Mesenchymal stem cell (in vitro differentiated cells and primary cell): ENCODE measurements at places on chromosomes 16 and 17.

DNA sequence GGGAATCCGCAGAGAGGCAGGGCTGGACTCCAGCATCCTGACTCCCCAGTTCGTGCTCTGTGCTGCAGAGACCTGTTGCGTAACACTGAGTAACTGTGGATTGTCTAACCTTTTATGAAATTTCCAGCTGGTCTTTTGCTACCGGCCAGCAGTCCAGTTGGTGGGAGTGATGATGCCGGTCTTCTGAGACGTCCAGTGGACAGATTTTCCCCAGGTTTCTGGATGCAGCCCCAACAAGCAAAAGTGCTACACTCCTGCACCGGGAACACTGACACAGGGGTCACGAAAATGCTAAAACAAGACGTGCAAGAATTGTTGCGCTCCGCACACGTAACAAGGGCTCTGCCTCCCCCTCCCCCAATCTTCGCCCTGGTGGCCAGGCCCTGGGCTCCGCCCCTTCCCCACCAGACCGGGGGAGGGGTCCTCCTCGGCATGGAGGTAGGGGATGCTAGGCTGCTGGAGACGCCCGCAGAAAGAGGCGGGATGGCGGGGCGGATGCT, 701 bp upstream of the MRC2 start:
- DNase-seq, result peak; percentile 93

DNA sequence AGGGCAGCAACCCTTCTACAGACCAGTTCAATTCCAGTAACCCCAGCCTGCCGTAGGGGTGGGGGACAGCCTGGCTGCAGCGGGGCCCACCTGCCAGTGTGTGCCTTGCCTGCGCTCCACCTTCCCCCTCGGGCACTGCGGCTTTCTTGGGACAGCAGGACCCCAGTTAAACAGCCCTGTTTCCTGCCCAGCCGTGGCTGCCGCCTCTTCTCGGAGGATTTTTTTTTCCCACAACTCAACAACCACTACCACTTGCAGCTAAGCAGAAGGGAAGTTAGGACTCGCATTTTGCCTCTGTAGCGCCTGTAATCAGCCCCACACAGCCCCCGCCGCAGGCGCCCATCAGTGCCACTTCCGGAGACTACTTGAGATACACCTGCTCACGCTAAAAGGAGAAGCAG, 76.1 kb downstream of the RAI1 start:
- no peak for DNase-seq

GRCh38 chr17:17151962-17152361, 54.2 kb downstream of the PLD6 start:
- peak; percentile 93 for DNase-seq

GRCh38 chr16:73965591-73965990, 331.0 kb upstream of the PSMD7 start:
- DNase-seq, result no peak

DNA sequence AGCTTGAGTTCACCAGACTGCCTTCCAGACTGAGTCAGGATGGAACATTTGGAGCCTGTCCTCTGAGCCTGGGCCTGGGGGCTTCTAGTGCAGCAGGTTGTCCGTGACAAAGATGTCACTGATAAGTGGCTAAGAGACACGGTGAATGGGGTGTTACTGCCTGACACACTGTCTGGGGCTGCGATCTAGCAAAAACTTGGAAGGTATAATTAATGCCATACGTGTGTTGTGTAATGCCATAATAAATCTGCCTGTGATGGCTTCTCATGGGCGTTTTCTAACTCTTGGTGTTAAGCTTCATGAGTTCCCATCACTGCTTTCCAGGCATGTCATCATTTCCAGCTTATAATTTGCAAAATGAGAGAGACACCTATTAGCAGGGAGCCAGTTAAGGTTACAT, 215.4 kb downstream of the UTP18 start:
- no peak for DNase-seq

- no peak for DNase-seq
Measured at GRCh38 chr16:72023962-72024361, 15.4 kb downstream of the DHODH start.

- no peak for DNase-seq
Measured at GRCh38 chr17:28267720-28268609, 51.0 kb upstream of the TMEM97 start.

DNA sequence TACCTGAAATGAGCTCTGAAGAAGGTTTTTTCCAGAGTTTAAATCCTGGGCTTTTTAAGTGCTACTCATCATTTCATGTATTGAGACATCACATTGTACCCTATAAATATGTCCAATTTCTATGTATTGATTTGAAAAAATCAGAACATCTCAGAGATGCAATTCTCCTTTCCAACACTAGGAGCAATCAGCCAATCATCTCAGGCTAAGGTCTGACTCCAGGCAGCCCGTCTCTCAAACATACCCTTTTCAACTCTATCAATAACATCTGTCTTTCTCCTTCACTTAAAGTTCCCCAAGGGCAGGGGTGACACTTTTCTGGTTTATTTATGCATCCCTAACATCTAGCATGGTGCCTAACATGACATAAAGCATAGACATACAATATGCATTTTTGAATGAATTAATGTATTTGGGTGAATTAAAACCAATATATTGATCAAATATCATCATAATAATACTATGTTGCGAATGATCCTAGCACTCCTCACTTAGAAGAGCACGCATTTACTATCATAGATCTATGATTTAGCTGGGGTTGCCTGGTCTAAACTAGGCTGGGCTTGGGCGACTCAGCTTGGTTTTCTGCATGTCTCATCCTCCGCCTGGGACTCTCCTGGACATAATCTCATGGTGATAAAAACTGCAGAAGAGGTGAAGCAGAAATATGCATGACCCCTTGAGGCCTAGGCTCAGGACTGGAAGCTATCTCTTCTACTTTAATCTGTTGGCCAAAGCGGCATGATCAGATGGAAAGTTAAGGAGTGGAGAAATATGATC, 5.2 kb upstream of the CDH11 start:
- no peak for DNase-seq

GRCh38 chr17:30990458-30990857, 19.6 kb downstream of the RNF135 start:
- no peak for DNase-seq

GRCh38 chr17:42536372-42537155, 523 bp downstream of the NAGLU start:
- DNase-seq, result peak; percentile 75
